ENCODE measurements at places on chromosomes 6 and 20.

DNA sequence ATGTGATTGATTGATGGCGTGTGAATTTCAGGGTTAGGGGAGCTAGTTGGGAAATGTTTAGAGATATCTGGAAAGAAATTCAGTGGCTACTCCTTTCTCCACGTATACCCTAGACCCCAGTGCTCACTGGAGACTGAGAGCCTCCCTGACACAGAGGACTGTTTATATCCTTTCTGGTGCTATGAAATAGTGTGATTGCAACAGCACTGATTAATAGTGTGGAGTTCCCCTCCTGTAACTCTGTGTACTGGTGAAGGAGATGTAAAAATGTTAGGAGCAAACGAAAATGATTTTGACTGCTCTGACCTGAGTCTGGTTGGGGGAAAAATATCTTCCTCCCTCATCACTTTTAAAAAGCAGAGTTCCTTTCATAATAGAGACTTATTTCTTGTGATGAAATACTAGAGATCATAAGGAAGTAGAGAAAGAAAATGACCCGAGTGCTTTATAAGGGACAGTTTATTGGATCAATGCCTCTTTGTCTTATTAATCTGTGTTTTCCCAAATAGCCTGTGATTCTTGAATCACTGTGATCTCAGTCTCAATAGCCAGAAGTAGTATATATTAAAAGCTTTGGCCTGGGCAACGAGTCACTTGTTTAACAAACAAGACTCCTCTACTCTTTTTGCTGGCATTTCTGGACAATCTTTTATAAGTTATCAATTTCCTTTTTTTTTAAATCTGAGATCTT is 92.3 kb downstream of the RNF182 start:
- no peak for DNase-seq

- DNase-seq = no peak
Measured at GRCh38 chr20:50258790-50259483, 68.3 kb downstream of the CEBPB start.

GRCh38 chr6:18985996-18986395 is 598.8 kb downstream of the RNF144B start:
- DNase-seq = no peak

- no peak for DNase-seq
Measured at GRCh38 chr6:48213076-48213788, 102.2 kb upstream of the PTCHD4 start.

Data from fibroblast of skin of scalp (primary cell).